CD4-positive, alpha-beta T cell treated with Interleukin-1 beta for 1 hour (primary cell): ENCODE measurements at places on chromosomes 2 and 18.

GRCh38 chr18:62187543-62188510 is 772 bp downstream of the RELCH start:
- peak; percentile 9 for DNase-seq

DNA sequence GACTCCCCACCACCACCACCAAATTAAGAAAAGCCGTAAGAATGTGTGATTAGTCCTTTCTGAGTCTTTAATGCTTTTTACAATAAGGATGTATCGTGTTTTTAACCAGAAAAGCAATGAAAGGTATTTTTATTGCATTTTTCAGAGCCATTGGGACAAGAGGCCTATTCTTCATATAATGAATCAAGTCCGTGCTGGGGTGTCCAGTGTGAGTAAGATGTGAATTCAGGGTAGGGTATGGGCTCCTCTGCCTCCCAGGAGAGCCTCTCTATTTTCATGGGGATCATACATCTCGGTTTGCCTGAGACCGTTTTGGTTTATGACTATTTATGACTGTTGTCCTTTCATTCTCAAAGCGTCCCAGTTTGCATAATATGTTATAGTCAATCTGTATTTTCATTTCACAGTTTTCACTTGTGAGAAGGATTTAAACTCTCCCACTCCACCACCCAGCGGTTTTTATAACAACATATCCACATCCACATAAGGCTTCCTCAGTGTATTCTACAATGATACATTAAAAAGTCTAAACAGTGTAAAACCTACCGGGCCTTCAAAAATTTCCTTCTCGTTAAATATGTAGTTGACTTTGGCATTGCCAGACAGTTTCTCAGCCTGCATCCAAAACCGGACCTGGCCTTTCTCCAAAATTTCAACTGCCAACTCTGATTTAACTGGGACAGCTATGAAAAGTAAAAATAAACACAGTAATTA is 80.8 kb upstream of the LPIN2 start:
- DNase-seq, result no peak

- no peak for DNase-seq
These were observed 17.0 kb downstream of the CYP27A1 start for GRCh38 chr2:218798767-218799504.

DNA sequence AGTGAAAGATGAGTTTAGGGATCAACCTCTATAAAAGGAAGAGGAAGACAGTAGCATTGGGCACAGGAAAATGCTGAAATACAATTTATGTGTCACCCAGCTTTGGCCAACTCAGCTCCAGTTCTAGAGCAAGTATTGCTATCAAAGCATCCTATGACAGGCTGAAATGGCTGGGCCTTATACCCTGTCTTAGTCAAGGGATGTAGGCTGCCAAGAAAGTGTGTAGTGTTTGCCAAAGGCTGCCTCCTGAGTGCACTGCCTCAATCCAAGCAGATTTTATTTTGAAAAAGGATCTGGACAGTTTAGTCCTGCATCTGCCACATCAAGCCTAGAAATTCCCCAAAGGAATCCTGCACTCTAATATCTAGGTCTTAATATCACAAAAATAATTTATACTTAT is 359.9 kb upstream of the ZC3H15 start:
- DNase-seq, result no peak

- no peak for DNase-seq
These were observed 257.7 kb upstream of the UBE2E3 start for GRCh38 chr2:180722551-180723239.

DNA sequence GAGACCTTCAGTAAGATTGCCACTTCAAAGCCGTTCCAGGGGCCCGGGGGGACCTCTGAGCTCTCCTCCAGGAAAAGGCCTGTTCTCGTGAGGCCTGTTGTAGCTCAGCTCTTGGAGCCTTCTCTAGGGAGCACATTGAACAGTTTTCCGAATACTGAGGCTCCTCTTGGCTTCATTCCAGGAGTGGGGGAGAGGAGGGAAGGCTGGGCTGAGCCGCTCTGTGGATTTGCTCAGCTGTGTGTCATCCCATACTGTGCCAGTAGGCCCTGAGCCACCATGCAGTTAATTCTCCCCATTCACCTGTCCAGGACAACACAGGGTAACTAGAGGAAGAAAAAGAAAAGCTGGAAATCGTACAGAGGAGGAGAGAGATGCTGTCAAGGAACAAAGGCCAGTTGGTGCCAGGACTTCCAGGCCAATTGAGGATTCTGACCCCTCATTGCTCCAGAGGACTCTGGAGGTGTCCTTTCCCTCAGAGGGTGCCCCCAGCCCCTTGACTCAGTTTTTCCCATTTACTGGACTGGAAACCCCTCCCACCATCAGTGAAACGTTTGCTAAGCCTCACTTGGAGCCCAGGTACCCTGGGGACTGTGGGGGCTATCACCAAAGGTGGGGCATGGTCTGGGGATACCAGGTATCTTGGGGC is 41.4 kb downstream of the HS1BP3 start:
- no peak for DNase-seq

GRCh38 chr18:22211657-22212056 is 42.3 kb downstream of the GATA6 start:
- DNase-seq, result no peak

DNA sequence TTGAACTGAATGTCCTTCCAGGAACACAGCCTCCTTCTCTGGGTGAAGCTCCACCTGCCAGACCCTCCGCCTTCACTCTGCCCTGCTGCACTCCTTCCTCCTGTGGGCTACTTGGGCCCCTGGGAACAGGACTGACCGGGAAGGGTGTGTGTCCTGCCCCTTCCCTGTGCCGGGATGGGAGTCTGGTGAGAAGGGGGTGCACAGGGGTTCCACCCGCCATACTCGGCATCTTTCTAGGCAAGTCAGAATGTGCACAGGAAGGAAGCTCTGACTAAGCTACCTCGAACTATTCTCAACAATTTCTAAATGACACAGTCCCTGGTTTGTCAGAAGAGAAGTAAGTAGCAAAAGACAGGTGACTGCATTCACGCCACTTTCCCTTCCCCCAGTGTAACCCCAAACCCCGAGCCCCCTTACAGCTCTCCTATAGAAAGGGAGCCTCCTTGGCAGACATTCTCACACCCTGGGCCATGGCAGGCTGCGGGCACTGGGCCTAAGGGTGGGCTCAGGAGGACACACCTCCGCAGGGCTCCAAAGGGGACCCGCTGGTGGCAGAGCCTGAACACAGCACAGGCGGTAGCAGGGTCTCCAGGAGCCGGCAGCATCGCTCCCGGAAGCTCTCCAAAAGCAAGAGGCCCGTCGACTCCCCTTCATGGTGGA is 184.1 kb downstream of the HDAC4 start:
- DNase-seq, result no peak

- no peak for DNase-seq
These were observed 72.8 kb downstream of the EDAR start for GRCh38 chr2:108916122-108916795.

DNA sequence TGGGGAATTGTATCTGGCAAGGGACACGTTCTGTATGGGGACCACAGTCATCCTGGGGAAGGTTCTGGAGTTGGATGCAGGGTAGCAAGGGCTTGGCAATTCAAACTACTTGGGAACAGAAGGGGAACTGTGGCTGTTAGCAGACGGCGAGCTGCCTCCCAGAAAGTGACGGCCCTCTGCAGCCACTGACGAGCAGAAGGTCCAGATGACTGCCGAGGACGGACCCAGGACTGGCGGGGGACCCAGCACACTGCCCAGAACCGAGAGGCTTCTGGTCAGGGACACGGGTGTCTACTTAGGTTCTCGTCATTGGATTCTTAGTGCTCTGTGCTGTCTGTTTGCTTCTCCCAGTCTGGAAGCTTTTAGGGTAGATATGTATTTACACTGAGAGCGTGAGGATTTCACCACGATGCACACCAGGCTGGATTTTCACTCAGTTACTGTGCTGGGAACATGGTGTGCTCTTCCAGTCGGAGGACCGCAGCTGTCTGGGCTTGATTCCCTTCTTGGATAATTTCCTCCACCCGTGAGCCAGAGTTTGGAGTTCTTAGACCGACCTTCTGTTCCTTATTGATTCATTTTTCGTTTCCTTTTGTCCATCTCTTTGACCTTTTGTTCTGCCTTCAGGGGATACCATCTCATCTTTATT is 13.4 kb downstream of the GPR35 start:
- no peak for DNase-seq

DNA sequence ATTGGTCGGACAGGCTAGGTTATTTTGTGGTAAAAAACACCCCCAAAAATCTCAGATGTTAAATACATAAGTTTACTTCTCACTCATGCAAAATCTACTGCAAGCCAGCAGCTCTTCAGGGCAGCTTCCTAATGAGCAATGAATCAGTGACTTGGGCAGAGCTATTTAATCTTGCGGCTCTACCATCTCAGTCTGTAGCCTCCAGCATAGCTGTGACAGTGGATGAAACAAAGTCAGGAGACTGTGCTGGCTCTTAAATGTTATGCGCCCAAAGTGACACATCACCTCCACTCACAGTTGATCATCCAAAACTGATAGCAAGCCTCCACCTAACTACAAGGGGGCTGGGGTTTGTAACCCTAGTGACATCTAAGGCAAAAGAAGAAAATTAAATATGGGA is 571.9 kb downstream of the METTL4 start:
- no peak for DNase-seq

- DNase-seq, result no peak
These were observed 27.7 kb upstream of the DCC start for GRCh38 chr18:52312346-52312745.
